ENCODE measurements at places on chromosomes 13 and 19.

DNA sequence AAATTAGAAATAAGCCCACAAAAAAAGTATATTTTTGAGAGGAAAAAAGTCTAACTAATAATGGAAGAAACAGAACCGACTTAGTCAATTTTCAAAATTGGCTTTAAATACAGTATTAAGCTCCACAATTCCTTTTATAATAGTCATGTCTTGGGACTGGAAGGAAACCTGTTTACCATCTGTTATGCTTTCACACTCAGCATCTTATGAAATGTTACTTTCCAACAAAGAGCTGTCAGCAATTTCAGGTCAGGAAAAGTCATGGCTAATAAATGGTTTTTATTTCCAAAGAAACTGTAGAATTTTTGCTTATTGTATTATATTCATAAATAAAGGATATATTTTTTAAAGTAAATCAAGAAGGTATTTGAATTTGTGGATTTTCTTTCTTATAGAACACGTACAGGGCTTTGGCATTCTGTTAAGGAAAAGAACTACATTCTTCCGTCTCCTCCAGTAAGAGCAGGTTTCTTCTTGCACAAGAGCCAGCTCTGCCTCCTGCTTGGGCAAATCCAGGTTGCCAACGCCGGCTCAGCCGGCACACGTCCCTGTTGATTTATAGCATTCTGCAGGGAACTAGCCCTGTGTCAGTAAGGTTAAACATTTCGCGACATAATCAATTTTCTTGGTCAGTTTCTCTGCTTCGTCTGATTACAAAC is 52.9 kb upstream of the GPR12 start:
- DNase-seq, result no peak

- DNase-seq, result no peak
Measured at GRCh38 chr19:7933411-7933810, 7.5 kb upstream of the CTXN1 start.

DNA sequence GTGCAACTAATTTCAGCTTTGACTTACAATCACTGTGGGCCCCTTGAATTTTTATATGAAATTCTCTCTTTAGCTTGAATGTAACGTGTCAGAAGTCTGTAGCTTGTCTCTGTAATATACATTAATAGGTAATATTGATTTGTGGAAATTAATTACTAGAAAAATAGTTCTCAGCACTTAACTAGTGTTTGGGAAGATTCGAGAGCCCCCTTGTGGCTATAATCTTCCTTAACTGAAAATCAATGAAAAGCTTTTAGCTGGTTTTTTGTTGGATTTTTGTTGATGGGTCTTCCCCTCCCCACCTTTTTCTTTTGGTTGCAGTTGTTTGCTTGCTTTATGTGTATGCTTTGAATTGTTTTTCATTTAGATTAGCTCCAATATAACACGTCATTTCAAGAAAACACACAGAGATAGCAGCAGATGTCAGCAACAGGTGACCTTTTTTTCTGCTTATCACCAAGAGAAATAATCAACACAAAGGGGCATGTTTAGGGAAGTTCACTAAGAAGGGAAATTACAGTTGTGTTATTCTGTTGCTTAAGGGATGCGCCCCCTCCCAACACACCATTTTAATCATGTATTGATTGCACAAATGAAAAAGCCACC is 176.8 kb downstream of the OXGR1 start:
- DNase-seq, result no peak

DNA sequence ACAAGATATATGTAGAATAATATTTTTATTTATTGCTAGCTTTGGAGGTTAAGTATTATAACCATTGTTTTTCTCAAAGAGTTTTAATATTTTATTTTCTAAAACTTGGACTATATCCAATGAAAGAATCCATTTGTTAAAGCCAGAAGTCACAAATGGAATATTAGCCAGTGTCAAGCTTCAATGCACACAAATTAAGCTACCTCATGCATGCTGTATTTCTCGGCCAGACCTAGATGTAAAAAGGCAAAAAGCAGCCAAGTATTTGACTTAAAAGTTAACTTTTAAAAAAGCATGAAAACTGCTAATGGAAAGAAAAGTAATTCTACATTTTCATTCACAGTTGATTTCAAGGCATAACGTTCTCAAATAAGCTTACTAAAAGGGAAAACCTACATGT is 160.0 kb upstream of the ATXN8OS start:
- DNase-seq, result no peak

- no peak for DNase-seq
Measured at GRCh38 chr13:23679220-23679619, 109.0 kb downstream of the TNFRSF19 start.

DNA sequence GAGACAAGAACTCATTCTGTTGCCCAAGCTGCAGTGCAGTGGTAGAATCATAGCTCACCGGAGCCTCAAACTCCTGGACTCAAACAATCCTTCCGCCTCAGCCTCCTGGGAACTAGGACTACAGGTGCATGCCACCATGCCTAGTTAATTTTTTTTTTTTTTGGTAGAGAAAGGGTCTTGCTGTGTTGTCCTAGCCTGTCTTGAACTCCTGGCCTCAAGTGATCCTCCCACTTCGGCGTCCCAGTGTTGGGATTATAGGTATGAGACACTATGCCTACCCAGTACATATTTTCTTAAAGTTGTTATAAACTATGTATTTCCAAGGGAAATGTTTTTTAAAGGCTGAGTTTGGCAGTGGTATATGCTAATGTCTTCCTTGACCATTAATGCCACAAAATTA is 412.6 kb downstream of the KLF12 start:
- DNase-seq, result no peak

GRCh38 chr13:97855570-97856303 is 97.7 kb upstream of the IPO5 start:
- no peak for DNase-seq

- DNase-seq, result no peak
Measured at GRCh38 chr19:48962849-48963165, 2.3 kb upstream of the FTL start.

- DNase-seq, result no peak
Measured at GRCh38 chr13:64774915-64775314, 2455.2 kb downstream of the PCDH9 start.

- no peak for DNase-seq
Measured at GRCh38 chr19:29337029-29337428, 124.1 kb upstream of the UQCRFS1 start.

- no peak for DNase-seq
Measured at GRCh38 chr19:40235238-40236025, 8.9 kb upstream of the CCNP start.

- no peak for DNase-seq
Measured at GRCh38 chr13:53124623-53125022, 96.0 kb downstream of the OLFM4 start.

- no peak for DNase-seq
Measured at GRCh38 chr19:51093101-51093500, 10.4 kb upstream of the KLK14 start.

DNA sequence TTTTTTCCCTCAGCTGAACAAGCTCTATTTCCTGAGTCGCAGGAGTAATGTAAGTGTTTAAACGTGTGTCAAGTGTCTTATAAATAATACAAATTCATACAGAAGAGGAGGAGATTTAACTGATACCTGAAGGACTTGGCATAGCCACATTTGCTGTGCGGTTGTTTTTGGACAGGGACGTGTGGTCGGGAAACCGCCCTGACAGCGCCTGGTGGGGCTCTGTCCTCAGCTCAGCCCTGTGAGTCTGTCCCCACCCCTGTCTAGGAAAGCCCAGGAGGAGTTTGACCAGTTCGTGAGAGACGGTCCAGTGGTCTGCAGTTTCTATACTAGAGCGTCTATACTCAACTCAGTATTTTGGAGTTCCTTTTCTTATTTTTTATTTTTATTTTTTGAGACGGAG is 16.7 kb downstream of the ZIC2 start:
- DNase-seq, result no peak

- DNase-seq, result no peak
Measured at GRCh38 chr13:30882026-30882850, 23.8 kb upstream of the MEDAG start.

DNA sequence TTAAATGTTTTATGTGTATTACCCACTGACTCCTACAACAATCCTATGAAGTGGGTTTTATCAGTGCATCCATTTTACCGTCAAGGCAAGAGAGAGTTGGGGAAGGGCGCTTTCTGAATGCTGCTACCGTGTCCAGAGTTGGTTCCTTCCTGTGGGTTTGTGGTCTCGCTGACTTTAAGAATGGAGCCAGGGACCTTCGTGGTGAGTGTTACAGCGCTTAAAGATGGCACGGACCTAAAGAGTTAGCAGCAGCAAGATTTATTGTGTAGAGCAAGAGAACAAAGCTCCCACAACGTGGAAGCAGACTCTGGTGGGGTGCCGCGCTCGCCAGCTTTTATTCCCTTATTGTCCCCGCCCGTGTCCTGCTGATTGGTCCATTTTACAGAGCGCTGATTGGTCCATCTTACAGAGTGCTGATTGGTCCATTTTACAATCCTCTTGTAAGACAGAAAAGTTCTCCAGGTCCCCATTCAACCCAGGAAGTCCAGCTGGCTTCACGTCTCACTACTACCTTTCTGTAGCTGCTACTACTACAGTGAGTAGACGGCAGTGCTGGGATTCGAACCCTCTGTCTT is 6.1 kb downstream of the OSCAR start:
- DNase-seq, result no peak

- no peak for DNase-seq
Measured at GRCh38 chr13:24642219-24642618, 38.0 kb upstream of the ATP12A start.

DNA sequence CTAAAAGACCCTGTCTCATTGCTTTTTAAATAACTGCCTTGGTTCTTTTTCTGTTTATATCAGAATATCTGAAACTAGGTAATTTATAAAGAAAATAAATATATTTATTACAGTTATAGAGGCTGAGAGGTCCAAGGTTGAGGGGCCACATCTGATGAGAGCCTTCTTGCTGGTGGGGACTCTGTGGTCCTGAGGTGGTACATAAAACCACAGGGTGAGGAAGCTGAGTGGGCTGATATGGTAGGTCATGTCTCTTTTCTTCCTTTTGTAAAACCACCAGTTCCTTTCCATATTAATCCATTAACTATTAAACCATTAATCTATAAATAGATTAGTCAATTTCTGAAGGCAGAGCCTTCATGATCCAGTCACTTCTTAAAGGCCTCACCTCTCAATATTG is 109.5 kb upstream of the SPRY2 start:
- DNase-seq, result no peak

DNA sequence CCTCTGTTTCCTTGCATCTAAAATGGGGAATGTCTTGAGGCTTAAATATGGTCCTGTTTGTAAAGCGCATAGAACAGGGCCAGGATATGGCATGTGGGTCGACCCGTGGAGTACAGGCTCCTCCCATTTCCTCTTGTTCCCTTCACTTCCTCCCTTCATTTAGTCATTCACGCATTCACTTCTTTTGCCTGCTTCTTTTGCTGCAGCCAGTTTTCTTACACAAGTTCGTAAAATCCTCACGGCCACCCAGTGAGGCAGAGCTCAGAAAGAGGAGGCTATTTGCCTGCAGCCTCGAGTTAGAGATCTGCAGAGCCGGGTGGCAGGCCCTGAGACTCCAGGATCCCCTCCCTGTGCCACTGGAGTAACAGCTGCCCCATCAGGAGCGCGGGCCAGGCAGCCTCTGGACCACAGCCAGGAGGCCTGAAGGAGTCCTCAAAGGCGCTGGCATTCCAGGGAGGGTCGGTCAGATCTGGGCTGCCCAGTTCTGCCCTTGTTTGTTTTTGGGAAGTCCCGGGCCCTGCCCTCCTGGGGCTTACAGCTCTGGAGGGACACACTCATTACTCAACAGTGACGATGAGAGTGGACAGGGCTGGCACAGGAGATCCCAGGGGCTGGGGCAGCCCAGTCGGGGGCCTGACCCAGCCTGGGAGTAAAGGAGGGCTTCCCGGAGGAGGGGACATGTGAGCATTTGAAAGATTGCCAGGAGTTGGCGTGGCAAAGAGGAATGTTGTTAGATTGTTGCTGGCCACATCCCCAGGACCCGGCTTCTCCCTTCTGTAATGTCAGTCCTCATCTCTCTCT is 4.6 kb downstream of the PPP5C start:
- no peak for DNase-seq

DNA sequence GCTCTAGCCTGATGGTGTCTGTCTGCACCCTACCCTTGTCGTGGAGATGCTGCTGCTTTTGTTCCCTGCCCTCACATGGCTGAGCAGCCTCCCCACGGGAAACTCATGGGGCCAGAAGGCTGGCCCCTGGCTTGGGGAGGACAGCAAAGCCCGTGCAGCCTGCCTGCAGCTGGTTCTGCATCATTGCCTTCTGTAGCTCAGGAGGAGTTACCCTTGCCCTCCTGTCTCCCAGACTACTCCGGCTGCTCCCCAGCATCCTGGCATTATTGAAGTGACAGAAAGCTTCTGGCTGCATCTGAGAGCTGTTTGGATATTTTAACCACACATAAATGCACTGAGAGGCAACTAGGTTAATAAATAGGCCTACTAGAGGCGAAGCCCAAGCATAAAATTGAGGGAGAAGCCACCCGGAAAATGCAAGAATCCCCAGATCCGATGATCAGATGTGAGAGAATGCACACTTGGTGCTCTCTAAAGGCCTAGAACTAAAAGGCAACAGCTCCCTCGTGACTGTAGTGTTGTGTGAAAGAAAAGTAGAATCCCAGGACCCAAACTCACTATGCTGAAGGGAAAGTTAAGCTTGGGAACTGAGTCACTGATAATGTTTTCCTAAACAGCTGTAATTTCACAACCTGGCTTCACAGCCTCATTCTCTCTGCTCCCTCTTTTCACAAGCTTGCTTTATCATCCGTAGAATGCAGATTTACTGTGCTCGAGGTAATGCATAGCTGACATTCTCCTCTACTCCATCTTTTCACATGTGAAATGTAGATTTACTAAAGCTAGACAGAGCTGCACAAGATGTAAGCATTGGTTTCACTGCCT is 110.8 kb downstream of the TNFRSF19 start:
- no peak for DNase-seq

DNA sequence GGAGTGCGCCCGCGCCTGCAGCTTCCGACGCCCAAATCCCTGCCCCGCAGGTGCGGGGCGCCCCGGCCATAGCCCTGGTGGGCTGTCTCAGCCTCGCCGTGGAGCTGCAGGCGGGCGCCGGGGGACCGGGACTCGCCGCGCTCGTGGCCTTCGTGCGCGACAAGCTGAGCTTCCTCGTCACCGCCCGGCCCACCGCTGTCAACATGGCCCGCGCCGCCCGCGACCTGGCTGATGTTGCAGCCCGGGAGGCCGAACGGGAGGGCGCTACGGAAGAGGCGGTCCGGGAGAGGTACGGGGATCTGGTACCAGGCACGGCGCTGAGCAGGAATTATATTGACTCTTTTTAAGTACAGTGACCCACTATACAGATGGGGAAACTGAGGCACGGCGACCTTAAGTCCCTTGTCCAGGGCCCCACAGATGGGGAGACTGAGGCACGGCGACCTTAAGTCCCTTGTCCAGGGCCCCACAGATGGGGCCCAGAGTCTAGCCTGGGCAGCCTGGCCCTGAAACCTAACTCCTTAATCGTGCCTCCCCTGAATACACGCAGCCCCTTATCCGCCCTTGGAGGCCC is 586 bp downstream of the MRI1 start:
- DNase-seq, result peak; percentile 21
